ENCODE measurements at places on chromosomes 7 and 10. TPM values are rescaled to one million over a fixed set of nuclear protein-coding genes. Genes with fewer than 3 reads are reported as not detected.

Gene RBM17
- total RNA-seq: 111 TPM

Gene C10orf62
- not detected for total RNA-seq

Gene NXPH1
- total RNA-seq: not detected

Gene HOXA7
- total RNA-seq: 2.8 TPM

Gene CRHR2
- total RNA-seq: not detected

Gene HMX2
- not detected for total RNA-seq

Gene ADRB1
- 1.5 TPM for total RNA-seq

Gene NEBL
- 2.0 TPM for total RNA-seq

Gene MYL10
- not detected for total RNA-seq

Gene TMEM72
- total RNA-seq: not detected

Gene CRTAC1
- total RNA-seq: 1.5 TPM

Gene PNLIPRP3
- 2.0 TPM for total RNA-seq

Gene FAM13C
- 29.5 TPM for total RNA-seq

Gene HOXA3
- 3.5 TPM for total RNA-seq

Gene MACC1
- 0.44 TPM for total RNA-seq

Gene CRCP
- total RNA-seq: 47.1 TPM

Measured in subcutaneous adipose tissue (tissue), 4 donors.